NCI-H2081 treated with DMSO at 0.1 percent for 48 hours (cell line): ENCODE measurements at places on chromosomes 12 and 14.

GRCh38 chr12:11765817-11766794 lies 116.6 kb downstream of the ETV6 start:
- DNase-seq, result no peak

GRCh38 chr14:52602131-52602530 lies 49.5 kb downstream of the GPR137C start:
- no peak for DNase-seq

GRCh38 chr12:43826681-43827080 lies 9.2 kb upstream of the TMEM117 start:
- no peak for DNase-seq

GRCh38 chr12:25625146-25625545 lies 72.1 kb upstream of the LMNTD1 start:
- DNase-seq, result no peak

GRCh38 chr12:124636138-124636978 lies 68.9 kb upstream of the NCOR2 start:
- DNase-seq, result no peak

DNA sequence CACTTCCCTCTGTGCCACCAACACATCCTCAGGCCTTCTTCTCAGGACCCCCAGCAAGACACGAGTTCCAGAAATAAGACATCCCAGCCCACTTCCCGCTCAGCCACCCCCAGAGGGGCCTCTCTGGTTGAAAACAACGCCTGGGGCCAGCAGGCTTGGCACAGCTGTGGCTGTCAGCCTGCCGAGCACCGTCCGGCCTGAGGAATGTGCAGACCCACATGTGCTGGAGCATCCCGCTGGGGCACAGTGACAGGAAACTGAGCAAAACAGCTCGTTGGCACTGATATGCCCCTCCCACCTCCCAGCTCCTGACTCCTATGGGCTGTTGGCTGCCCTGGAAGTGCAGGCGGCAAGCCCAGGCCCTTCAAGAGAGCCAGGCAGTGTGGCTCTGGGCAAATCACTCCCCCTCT lies 1.4 kb downstream of the SYNE3 start:
- DNase-seq, result no peak

DNA sequence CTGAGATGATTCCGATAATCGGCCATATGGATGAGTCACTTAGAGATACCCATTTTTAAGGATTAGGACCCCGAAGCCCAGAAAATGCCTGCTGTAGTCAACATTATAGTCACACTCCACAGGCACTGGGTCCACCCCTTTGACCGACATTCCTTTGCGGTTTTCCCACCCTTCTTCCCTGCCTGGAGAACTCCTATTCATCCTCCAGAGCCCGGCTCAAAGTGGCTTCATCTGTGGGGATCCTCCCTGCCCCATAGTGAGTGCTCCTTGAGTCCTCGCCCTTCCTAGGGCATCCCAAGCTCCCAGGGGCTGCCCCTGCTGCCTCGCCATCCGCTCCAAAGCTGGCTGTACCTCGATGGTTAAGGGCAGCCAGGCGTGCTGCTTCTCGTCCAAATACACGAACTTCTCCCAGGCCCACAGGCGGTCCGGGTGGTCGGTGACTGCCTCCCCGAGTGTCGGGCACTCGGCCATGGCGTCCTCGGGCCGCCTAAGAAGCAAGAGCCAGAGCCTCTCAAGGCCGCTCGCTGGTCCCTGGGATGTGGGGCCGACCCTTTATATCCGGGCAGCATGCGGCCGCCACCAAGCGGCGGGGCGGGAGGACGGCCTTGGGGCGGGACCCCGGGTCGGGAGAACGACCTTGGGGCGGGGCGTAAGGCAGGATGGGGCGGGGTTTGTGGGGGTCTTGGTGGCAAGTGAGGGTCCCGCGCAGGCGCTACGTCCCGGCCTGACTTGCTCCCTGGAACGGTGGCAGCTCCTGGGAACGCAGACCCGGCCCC lies at the start of gene TCL1A:
TSS of gene TCL1A (minus strand) at position 530 of the 776 bp plus-strand sequence. CDS start at position 471, 59 bp downstream.
- no peak for DNase-seq

- no peak for DNase-seq
Measured at GRCh38 chr12:98149270-98149669, 366.1 kb upstream of the TMPO start.

DNA sequence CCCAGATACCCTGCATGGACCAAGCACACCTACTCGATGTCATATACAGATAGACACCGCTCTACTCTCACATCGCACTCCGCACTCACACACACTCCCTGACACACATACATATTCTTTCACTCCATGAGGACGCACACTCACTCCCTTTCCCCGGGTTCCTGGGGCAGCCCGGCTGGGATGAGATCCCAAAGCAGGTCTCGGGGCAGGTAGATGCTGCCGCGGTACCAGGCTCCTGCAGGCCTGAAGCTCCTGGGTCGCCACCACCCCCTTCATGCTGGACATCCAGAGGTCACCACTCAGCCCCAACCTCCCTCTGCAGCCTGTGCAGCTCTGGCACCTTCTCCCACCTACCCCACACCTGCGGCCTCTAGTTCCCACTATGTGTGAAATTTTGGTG lies 2.3 kb downstream of the C1QL4 start:
- no peak for DNase-seq

DNA sequence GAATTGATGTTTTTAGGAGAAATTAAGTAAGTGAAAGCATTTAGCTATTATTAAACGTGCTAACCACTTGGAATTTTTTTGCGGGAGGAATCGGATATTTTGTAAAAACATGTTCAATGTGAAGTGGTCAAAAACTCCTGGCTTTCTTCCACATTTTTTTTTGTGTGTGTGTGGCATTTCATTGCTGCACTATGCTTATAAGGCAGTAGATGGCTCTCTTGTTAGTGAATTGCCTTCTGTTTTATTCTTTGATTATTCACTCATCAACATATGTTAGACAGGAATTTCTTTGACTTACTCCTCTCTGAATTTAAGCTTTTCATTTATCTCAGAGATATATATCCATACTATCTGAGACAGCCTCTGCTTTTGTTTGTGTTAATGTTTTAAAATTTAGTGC lies 71.3 kb downstream of the DERA start:
- DNase-seq, result peak; percentile 24

GRCh38 chr14:100446572-100446971 lies 123.4 kb downstream of the SLC25A47 start:
- DNase-seq, result no peak

DNA sequence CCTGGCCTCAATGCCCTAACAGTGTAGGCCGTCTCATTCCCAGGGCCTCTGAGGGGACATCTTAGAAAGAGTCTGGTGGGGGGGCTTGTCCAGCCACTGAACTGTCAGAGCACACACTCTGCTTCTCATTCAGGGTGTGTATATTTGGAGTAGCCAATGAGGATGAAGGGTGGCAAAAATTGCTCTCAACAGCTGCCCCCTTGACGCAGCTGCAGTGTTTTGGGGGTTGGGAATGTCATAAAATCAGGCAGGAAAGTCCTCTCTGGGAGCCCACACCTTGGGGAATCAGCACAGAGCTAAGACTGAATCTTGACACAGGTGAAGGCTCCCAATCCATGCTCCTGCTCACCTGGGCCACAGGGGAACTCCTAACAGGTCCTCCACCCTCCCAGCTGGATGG lies 1.5 kb downstream of the RASAL1 start:
- no peak for DNase-seq

- DNase-seq, result no peak
Measured at GRCh38 chr14:80946187-80946586, 4.6 kb upstream of the CEP128 start.

- DNase-seq, result no peak
Measured at GRCh38 chr14:103856105-103856504, 8.7 kb upstream of the PPP1R13B start.

GRCh38 chr14:61992139-61992538 lies 229.9 kb downstream of the SNAPC1 start:
- DNase-seq, result no peak

GRCh38 chr14:65290830-65291229 lies 121.7 kb upstream of the FUT8 start:
- no peak for DNase-seq

DNA sequence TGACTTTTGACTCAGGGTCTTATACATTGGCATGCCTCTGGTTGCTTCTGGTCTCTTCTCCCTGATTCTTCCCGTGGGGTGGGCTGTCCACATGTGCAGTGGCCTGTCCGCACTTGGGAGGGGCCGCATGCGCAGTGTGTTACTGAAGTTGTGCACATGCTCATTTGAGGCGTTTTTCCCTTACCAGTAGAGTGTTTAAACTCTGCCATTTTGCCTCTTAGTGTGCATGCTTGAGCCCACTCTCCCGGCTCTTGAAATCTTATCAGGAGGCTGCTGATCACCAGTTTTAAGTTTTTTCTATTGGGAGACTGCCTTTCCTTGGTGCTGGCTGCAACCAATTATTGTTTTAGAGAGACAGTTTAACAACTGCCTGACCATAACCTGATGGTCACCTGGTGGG lies 32.1 kb upstream of the HECTD1 start:
- no peak for DNase-seq

DNA sequence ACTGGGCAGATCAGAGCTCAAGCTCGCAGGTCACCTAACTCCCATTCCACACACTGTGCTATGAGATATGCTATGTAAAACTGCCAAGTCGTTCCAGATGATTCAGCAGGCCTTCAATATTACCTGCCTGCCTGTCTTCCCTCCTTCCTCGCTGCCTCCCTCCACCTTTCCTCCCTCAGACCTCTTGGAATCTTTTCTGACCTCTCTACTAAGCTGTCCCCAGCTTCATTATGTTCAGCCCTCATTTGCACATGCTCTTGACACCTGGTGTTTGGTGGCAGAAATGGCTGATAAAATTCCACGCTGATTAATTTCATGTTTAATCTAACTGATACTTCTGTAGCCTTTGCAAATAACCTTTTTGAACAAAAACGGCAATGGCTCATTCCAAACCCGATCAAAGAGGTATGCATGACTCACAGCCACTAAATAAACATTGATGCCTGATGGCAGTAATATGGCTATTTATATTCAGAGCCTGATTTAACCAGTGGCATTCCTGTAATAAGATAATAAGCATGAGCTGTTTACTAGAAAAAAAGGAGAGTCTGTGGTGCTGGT lies 130.8 kb upstream of the EGLN3 start:
- DNase-seq, result no peak

- DNase-seq, result no peak
Measured at GRCh38 chr14:72479461-72479931, 414.4 kb downstream of the DPF3 start.

GRCh38 chr12:90085494-90086274 lies 377.0 kb upstream of the ATP2B1 start:
- no peak for DNase-seq
